Glutamatergic neuron (in vitro differentiated cells): ENCODE measurements at places on chromosomes 1 and 21. TPM values are rescaled to one million over a fixed set of nuclear protein-coding genes. Genes with fewer than 3 reads are reported as not detected.

Gene FAM110D
- 0.25 TPM for total RNA-seq

Gene RGS18
- total RNA-seq: not detected

Gene ACTA1
- 1.9 TPM for total RNA-seq

Gene CDA
- total RNA-seq: not detected

Gene SPATA45
- total RNA-seq: not detected
